ENCODE measurements at places on chromosomes 12 and 14.
A peak's percentile ranks its signal among the peaks of the same experiment; 100 is the strongest.

GRCh38 chr14:22588526-22589095, 413 bp downstream of the DAD1 start:
- DNase-seq, result no peak

- peak; percentile 58 for DNase-seq
Measured at GRCh38 chr14:73591690-73592449, at the start of gene ACOT4. Gene ACOT4, plus strand, starts transcription at chr14:73591873. Its CDS starts 87 bp downstream, at chr14:73591960.

- DNase-seq, result no peak
Measured at GRCh38 chr12:57241402-57242310, 9.3 kb downstream of the STAC3 start.

- no peak for DNase-seq
Measured at GRCh38 chr12:111412830-111413441, 7.2 kb downstream of the SH2B3 start.

DNA sequence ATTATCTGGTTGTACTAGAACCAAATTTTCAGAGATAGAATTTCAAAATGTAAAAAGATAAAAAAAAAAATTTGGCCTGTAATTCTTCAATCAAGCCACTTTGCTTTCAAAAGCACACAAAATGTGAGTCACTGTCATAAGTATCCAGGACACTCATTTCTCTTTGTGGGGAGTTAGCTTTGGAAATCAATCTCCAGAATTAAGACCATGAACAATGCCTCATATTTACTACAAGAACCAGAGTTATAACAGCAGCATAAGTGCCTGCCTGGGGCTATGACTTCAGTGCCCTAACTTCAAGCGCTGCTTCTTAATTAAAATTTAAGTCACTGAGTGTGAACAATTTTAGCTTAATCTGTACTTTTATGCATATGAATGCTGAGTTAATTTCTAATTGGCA, 162.1 kb downstream of the C12orf42 start:
- no peak for DNase-seq

DNA sequence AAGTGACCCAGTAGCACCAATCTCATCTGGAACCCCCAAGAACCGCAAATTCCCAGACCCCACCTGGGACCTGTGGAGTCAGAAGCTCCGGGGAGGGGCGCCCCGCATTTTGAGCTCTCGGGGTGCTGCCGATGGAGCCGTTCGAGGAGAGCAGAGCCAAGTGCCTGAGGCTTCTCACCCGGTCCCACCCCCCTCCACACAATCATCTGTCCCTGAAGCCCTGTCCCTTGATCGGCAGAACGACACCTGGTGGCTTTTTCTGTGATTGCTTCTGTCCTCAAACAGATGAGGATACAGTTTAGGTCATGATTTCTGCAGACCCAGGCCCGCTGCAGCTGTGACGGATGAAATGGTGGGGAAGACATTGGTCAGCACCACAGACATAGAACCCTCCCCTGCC, 74.7 kb downstream of the NOC4L start:
- no peak for DNase-seq

- no peak for DNase-seq
Measured at GRCh38 chr12:12282761-12283425, 16.0 kb upstream of the LRP6 start.

DNA sequence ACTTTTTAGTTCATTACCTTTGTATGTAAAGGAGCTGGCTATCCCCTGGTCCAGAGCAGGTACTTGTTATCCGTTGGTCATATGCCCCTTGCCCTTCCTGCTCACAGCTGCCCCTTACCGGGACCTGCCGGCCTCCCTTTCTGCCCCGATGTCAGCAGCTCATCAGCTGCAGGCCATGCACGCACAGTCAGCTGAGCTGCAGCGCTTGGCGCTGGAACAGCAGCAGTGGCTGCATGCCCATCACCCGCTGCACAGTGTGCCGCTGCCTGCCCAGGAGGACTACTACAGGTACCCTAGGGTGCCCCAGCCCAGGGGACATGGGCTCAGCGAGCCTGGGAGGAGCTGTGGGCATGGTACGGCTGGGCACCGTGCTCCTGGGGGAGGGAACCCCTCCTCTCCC, 2.3 kb upstream of the RNU7-1 start:
- no peak for DNase-seq

- no peak for DNase-seq
Measured at GRCh38 chr12:129083121-129083840, 230.0 kb downstream of the GLT1D1 start.

DNA sequence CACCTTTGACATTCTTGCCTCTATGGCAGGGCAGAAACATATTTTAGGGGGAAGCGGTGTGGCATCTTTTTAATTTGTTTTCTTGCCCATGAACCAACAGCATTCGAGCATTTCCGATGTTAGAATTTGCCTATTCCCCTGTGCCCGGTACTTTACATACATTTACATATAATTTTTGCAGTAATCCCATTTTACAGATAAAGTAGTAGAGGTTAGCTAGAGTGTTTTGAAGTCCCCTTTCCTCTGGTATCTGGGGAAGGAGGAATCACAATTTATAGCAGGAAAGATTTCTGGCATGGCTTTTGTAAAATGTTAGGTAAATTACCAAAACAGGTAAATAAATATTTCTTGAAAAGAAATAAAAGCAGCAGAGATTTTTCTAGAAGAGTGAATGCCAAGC, 1.6 kb downstream of the BORCS5 start:
- no peak for DNase-seq

- no peak for DNase-seq
Measured at GRCh38 chr14:80973931-80974641, 18.7 kb downstream of the TSHR start.

GRCh38 chr12:92466391-92467305, 236.1 kb upstream of the PLEKHG7 start:
- DNase-seq, result no peak

DNA sequence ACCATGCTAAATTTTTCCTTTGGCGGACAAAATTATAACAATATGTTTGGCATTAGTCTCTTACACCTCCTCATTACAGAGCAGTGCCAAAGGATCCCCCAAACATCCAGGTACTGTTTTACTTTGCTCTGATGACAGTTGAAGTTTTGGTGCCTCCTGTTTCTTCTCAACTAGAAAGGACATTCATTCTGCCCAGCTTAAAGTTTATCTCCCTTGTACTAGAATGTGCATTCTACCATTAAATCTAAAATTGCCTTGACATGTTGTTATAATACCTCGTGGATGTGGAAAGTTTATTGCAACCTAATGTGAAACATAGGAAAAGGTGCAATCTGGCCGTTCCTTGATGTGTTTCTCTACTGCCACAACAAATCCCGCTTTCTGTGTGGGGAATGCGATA, 173.4 kb downstream of the KITLG start:
- no peak for DNase-seq

- DNase-seq, result no peak
Measured at GRCh38 chr14:59630288-59630963, 53.8 kb upstream of the CCDC175 start.

DNA sequence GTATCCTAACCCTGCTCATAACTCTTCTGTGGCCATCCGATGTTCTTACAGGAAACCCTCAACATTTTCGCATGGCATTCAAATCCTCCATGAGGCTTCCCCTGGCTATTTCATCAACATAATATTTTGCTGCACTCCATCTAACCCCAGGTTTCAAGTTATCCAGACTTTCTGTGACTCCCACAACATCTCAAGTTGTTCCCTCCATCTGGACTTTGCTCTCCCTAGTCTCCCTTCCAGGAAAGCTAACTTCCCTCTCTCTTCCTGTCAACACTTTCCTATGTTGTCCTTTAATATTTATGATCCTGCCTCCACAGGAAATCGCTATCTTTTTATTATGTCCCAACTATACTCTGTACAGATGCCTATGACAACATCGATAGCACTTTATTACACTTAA, 146.1 kb downstream of the METTL25 start:
- DNase-seq, result no peak

- DNase-seq, result no peak
Measured at GRCh38 chr14:38255673-38256532, at the start of gene CLEC14A. Gene CLEC14A, minus strand, starts transcription at chr14:38256093. Its CDS starts 71 bp downstream, at chr14:38256022.

GRCh38 chr14:93142854-93143652, 27.3 kb upstream of the ITPK1 start:
- DNase-seq, result no peak

DNA sequence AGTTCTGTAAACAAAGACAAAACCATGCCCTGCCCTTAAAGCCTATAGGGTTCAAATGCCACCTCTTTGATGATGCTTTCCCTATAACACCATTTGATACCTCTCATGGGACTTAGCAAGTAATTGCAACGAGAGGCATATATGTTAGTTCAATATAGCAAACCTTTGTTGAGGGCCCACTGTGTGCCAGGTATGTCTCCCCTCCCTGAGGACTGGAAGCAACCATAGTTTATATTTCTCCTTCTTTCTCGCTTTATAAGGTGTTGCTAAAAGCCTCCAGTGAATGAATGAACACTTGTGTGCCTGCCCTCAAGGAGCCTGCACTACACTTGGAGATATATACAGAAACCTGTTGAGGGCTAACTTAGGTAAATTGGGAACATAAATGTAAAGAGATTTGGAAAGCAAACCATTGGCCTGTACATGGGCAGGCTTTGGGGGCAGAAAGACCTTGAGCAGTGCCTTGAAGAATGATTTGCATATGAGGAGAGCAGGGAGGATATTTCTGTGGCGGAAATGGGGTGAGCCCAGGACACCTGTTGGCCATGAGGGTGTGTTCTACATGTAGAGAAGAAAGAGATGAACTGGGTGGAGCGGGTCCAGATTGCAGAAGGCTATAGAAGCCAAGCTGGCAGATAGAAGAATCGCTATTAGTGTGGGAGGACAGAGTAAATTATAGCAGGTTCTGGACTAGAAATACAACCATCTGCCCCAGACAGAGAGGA, 1.8 kb upstream of the CKAP4 start:
- peak; percentile 51 for DNase-seq

DNA sequence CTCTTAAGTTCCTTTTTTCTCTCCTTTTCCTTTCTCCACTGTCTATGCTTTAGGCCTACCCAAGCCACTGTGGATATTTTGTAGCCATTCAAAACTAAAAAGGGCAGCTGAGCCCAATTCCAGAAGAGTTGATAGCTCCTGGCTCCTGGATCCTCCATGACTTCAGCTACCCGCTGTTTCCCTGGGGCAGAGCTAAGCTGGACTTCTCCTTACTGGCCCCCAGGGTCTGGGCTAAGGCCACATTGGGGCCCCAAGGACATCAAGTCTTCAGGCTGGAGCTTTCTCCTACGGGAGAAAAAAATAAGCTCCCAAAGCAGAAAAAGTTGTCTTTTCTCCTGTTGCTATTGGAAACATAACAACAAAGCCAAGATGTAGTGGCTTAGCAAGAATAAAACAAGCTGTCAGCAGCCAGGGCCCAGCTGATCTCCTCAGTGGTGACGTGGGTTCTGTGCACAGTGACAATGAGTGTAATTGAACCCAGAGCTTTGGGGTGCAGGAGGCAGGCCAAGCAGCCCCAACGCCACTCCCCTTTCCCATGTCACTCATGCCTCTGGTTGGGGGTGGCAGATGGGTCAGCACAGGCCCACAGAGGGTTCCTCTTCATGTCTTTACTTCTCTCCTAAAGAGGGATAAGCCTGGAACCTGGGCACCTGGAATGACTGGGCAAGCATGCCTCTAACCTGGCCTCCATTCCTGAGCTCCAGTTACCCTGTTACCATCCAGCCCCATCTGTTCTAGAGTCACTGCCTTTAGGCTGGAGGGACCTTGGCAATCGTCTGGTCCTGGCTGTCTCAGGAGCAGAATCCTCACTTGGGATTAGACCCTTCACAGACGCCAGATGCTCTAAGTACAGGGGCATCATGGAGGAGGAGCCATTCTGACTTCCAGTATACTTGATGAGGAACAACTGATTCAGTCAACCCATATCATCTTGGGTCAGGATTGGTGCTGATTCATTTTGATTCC, 171.2 kb downstream of the ZFP36L1 start:
- DNase-seq, result no peak

DNA sequence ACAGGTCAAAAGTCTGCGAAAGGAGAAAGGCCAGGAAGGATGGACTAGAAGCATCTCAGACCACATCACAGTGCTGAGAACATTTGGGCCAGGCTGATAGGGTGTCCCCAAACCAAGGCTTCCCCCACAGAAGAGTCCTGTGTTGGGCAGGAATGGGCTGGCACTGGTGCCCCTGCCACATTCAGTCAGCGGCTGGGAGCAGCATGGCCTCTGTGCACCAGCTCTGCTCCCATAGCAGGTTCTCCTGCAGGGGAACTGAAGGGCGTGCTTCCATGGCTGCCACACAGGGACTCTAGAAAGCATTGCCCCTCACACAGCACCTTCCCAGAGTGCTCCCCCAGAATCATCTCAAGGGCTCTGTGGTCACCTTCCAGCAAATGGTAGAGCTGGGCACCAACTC, 17.5 kb downstream of the EVL start:
- DNase-seq, result no peak

GRCh38 chr12:45546545-45546944, 183.0 kb upstream of the ARID2 start:
- no peak for DNase-seq

- no peak for DNase-seq
Measured at GRCh38 chr12:65384240-65384639, 105.8 kb downstream of the MSRB3 start.

- no peak for DNase-seq
Measured at GRCh38 chr14:70415788-70416187, 1.1 kb downstream of the SYNJ2BP start.

- DNase-seq, result no peak
Measured at GRCh38 chr12:127145241-127145928, 1121.6 kb upstream of the TMEM132C start.

DNA sequence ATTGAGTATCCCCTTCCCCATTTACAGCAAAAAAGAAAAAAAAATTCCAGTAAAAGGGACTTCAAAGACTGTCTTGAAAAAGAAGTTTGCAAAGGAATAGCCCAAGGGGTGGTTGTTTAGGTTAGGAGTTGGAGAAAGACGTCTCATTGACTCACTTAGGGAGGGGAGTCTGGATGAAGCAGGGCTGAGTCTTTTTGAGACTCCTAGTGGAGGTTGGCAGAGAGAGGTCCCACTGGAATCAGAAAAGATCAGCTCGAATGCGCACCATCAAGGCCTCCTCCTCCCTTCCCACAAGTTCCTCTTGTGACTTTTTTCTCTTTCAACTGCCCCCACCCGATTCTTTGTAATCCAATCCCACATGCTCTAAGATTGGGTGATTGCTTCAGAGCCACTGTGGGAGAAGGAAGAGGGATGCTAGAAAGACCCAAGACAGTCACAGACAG, 1.9 kb downstream of the ARHGEF40 start:
- no peak for DNase-seq

- DNase-seq, result no peak
Measured at GRCh38 chr12:129550353-129550752, 353.5 kb downstream of the TMEM132D start.

DNA sequence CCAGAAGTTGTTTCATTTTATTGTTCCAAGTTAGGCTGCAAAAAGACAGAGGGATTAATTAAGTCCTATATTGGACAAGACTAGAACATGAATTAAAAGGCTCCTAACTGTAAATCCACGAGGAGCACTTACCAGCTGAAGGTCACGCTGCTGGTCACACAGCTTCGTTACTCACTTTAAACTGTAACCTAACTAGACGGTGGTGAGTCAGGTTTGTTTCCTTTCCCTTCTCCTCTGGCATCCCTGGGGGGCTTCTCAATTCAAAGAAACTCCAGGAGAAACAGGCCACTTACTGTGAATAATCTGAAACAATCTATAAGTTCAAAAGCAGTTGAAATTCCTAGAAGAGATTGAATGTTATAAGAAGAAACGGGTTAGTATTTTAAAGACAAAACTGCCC, 331.4 kb downstream of the BCAT1 start:
- no peak for DNase-seq

All from GM12892 (cell line).